ENCODE measurements at places on chromosomes 4 and X.

DNA sequence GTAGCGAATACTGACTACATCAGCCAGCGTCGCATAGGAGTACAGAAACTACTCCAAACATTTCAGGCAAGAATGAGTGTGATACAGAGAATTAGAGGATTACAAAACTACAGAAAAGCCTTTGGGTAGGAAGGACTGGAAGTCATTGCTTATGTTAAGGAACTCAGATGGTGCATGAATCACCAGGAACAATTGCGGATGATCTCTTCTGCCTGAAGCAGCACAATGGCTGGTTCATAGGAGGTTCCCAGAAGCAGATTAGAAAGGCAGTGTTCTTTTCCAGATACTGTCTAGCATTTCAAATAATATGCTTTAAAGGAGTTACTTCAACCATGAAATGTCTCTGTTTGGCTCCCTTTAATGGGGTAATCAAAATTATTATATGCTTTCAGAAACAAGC lies 42.5 kb upstream of the MAP9 start:
- DNase-seq, result no peak

DNA sequence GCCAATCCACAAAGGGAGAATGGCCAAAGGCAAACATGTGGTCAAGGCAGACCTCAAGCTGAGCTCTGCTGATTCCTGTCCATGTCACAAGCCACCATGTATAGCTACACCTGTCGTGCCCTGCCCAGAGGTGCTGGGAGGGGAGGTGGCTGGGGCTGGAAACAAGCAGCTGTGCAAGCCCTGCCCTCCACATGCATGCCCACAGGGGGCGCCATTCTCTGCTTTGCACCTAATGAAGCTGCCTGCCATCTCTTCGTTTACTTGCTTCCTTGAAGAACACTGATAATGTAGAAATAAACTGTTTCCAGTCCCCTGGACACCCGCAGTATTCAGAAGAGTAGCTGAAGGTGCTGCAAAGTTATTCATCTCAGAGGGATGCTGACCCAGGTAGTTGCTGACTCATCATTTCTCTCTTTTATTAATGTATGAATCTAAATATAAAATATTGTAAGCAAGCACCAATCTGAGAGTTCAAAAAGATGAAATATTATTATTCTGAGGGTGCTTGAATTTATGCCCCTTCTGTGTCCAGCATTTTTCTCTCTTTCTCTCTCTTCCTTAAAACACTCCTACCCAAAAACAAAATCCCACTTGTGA lies 278.6 kb downstream of the ADGRA3 start:
- DNase-seq, result no peak

DNA sequence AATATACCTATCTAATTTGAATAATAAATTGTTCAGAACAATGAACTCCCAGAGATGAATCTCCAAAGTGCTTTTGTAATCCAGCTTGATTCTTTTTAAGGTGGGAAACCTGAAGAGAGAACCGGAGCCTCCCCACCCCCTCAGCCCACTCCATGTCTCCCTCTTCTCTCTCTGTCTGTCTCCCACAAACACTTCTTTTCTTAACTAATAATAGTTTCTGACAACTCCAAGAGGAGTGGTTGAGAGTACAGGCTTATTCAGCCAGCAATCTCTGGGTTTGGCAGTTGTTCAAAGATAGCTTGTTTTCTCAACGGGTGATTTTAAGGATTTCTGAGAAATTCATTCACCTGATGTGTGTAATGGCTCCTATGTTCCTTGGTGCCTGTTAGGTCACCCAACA lies 23.4 kb downstream of the PPP4R3C start:
- no peak for DNase-seq

DNA sequence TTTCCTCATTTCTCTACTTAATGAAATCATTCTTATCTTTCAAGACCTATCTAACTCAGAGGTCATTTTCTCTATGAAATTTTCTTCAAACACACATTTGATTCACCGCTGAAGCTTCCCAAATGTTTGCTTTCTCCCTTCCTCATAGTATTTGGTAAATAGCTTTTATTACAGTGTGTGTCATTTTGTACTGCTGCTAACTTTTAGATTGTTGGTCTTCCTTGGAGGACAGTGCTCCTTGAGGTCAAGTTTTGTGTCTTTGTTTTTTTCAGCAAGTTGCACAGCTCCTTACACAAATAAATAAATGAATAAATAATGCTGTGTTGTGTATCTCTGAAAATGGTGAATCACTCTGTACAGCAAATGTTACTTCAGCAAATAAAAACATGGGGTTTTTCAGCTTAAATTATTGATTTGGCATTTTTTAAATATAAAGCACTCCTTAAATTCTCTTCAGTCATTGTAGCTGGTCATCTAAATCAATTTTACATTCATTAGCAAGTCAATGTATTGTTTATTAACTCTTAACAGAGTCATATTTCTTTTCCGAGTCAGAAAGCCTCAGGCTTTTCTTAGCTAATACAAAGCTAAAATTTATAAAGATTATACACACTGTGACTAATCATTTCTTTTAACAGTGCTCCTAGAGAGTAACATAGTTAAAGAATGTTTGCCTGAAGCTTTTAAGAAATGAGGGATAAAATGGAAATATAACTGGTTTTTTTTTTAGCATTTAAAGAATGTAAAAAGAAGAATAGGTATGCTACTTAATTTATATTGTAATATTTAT lies 30.1 kb upstream of the MAD2L1 start:
- no peak for DNase-seq

GRCh38 chr4:116627545-116627944 lies 457.8 kb downstream of the TRAM1L1 start:
- DNase-seq, result no peak

DNA sequence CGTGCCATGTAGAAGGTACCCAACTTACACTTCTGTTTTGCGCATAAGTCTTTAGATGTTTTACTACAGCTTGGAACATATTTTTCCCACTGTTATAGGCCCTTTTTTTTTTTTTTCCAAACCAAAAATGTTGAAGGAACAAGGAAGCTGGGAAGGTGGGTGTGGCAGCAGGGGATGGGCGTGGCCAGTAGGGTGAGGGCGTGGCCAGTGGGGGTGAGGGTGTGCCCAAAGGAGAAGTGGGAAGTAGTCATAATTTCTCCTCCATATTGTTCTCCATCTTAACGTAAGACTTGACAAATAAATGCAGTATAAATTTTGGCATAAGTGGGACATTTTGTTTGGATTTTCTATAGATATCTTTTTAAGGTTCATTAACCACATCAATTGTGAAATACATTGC lies 30.4 kb downstream of the CLDN22 start:
- no peak for DNase-seq
